ENCODE measurements at places on chromosomes 16 and 17. TPM values are rescaled to one million over a fixed set of nuclear protein-coding genes. Genes with fewer than 3 reads are reported as not detected.

JPH3 gene
- total RNA-seq: 39.0 TPM

DNA sequence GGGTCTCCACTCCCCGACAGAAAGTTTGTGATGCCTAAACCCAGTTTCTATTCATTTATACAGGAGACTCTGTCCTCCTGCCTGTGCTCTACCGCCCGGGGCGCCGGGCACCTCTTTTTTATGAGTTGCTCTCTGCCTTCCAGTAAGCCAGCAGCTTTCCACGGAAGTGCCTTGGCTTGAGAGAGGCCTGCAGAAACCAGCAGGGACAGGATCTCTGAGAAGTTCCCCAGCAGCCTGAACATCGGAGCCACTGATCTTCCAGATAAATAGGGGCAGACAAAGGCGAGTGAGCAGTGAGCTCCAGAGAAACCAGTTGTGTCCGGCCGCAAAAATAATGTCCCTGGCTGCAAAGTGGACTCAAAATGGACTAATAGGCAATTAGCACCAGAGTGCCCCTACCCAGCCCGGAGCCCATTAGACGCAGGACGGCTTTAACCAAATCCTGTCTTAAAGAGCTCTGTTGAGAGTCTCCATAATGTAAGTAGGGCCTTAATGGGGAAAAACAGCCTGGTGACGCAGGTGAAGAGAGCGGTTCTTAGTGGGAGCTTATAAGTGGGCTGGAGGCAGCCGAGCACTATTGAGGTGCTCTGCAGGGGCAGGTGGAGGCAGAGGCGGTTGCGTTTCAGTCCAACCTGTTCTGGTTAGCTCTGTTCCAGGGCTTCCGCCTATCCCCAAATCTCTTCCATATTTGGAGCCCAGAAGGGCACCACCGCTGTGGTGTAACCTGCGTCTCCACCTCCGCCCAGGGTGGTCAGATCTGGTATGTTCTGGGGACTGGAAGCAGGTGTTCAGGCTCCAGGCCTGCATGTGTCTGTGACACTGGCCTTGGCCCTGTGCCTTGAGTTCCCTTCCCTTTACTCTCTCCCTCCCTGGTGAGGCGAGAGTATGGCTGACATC, 74.1 kb downstream of the NT5M start:
- no peak overlapping the region for H3K27ac ChIP-seq
- DNase-seq: no peak
- H3K27me3 ChIP-seq: no peaks in the 10 kb centered on the region

KRTAP16-1 gene
- total RNA-seq: not detected

DNA sequence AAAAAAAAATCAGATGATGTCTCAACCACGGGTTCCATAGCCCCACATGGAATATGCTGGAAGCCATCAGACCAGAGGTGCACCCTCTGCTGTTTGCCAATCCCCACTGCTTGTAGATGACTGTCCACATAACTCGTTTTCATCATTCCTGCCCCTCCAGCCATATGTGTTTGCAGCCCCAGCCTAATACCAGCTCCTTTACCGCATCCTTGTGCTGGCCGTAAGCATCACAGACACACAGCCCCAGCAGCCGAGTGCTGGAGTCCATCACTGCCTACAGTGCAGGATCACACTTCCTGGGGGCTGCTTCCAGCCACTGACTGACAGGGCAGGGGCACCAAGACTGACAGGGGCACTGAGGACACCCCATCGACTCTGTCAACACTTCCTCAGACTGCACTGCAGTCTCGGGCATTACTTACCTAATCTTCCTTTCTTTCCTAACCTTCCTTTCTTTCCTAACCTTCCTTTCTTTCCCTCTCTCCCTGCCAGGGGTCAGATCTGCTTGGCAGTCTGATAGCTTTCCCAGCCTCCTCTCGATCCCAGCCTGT, 5.0 kb downstream of the RCVRN start:
- H3K36me3 ChIP-seq: no peaks in the 10 kb centered on the region
- H3K4me3 ChIP-seq: no peak overlapping the region
- DNase-seq: no peak
- peaks cover 3% of the 10 kb centered on the region for H3K27me3 ChIP-seq
- H3K4me1 ChIP-seq: peaks cover 4% of the 10 kb centered on the region

DNA sequence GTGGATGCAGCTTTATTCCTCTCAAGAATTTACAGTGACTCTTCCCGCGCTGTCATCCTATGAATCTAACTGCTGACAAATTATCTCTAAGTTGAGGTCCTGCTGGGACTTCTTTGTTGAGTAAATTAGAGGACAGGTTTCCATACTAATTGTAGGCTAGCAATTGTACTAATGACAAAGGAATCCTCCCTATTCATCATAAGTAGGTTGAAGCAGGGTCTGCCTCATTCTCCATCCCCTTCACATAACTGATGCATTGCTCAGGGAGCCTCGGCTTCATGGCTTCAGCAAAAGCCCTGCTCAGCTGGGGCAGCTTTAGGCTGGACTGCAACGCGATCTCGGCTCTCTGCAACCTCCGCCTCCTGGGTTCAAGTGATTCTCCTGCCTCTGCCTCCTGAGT, 83.1 kb upstream of the IRX6 start:
- peaks cover 23% of the 10 kb centered on the region for H3K4me1 ChIP-seq
- H3K36me3 ChIP-seq: no peaks in the 10 kb centered on the region
- H3K4me3 ChIP-seq: no peak overlapping the region
- DNase-seq: peak; percentile 15
